ENCODE measurements at places on chromosomes 3 and 15.

- DNase-seq = no peak
Observed at GRCh38 chr3:190694335-190695001, 168.0 kb downstream of the GMNC start.

GRCh38 chr15:66985653-66986052 is 79.7 kb upstream of the SMAD3 start:
- DNase-seq = no peak

DNA sequence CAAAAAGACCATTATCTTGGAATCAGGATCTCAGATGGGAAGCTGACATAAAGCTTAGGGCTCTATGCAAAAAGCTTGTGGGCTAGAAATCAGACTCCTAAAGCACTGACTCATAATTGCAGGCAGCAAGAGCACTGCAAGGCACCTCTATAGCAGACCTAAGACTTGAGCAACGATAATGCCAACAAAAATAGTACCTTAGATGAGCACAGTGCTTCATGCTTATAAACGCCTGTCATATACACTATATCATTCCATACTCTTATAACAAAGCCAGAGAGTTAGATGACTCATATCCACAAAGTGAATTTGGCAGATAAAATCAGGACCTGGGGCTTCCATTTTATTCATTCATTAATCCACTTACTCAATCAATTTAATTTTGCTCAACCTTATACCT is 560.8 kb downstream of the MCTP2 start:
- no peak for DNase-seq

- peak; percentile 62 for DNase-seq
Observed at GRCh38 chr15:100338971-100339444, 2.8 kb downstream of the ADAMTS17 start.

- DNase-seq = peak; percentile 52
Observed at GRCh38 chr3:25033407-25034029, 394.5 kb upstream of the RARB start.

GRCh38 chr15:65862682-65863081 is 6.6 kb upstream of the RAB11A start:
- DNase-seq = peak; percentile 36

- no peak for DNase-seq
Observed at GRCh38 chr15:39125904-39126303, 455.0 kb upstream of the THBS1 start.

DNA sequence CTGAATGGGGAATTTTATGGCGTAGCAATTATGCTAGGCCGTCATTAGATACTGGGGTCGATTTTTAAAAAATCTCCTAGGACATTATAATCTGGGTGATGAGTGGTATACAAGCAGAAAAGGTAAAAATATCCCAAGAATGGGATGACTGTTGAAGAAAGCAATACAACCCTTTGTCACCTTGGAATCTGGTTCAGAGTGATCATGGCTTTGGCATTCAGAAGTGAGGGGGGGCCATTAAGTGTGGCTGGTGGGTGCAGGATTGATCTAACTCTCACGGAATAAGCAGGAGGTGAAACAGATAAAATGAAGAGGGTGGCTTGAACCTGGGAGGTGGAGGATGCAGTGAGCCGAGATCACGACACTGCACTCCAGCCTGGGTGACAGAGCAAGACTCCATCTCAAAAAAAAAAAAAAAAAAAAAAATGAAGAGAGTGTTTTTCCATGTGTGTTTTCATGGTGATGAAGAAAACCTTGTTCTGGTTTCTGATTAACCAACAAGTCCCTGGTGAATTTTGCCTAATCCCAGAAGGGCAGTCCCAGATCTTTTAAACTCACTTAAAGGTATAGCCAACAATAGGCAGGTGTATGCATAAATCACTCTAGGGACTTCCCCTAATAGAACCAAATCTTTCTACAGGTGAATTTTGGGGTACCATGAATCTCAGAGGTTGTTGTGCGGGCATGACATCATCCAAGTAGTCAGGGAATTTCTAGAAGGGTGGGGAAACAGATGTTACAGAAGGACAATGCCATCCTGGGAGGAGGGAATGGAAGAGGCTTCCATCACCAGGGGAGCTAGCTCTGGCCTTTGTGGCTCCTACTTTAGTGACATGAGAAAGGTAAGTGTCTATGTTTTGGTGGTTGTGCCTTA is 3.1 kb upstream of the RAD54L2 start:
- DNase-seq = no peak

DNA sequence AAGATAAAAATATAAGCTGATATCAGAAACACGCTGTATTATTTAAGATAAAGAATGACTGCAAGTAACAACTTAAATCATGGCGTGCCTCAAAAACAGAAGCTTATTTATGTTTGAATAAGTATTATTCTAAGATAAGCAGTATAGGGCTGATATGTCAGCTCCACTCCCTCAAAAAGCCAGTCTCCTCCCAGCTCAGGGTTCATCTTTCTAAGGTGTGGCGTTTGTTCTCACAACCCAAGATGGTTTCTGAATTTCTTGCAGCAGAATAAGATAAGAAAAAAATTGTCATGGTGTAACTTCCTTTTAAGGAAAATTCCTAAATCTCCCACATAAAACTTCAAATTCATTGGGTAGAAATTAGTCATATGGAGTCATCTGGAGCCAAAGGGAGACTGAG is 166.1 kb upstream of the POU1F1 start:
- DNase-seq = no peak

GRCh38 chr3:127000761-127001160 is 17.8 kb downstream of the PLXNA1 start:
- no peak for DNase-seq

GRCh38 chr3:53495520-53496391 is 1.3 kb downstream of the CACNA1D start:
- DNase-seq = peak; percentile 24

GRCh38 chr3:42149975-42150374 is 58.8 kb downstream of the TRAK1 start:
- DNase-seq = no peak

DNA sequence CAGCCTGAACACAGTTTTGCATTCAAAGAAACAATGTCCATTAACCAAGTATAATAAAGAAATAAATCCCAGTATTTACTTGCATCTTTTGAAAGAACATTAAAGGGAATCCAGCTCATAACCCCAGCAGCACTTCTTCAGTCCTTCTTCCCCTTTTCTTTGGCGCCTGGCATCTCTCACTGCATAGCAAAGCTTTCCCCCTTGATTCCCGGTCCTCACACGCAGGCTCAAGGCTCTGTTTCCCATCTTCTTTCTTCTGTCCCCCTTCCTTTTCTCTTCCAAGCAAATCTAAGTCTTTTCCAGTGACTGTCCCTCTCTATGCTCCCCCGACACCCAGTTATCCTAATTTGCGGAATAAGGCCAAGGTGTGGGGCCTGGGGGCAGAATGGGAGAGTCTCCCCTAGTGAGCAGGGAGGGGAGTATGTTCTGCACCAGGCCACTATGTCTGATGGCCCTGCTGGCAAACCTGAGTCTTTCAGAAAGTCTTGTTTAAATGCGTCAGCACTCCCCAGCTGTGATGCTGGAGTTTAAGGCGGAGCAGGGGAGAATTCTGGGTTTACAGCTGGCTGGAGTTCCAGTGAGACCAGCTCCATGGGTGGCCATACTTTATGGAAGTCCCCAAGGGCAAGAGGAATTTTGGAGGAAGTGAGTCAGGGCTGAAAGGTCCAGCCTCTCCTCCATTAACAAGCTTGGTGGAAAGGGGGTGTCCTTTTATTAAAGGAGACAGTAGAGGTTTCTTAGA is 42.1 kb downstream of the GOLGA6A start:
- peak; percentile 71 for DNase-seq

DNA sequence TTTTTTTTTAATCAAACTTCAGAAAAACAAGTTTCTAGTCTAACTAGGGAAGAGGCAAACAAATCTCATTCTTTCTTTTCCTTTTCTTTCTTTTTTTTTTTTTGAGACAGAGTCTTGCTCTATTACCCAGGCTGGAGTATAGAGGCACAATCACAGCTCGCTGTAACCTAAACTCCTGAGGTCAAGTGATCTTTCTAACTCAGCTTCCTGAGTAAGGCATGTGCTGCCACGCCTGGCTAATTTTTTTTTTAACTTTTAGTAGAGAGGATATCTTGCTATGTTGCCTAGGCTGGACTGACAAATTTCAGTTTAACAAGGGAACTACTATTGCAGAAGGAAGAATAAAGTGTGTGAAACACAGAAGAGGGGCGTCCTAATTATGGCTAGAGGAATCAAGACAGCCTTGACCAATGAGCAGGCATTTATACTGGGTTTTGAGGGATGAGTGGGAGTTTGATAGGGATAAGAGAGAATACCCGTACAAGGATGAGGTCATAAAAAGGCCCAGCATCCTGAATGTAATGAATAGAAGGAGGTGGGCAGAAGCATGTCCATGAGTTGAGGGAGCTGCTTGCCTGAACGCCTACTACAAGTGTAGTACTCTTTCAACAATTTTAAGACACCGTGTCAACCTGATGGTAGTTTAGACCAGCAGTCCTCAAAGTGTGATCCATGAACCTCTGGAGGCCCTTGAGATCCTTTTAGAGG is 6.7 kb upstream of the ZFAND6 start:
- DNase-seq = no peak

- no peak for DNase-seq
Observed at GRCh38 chr15:34701536-34701935, 53.3 kb downstream of the GJD2 start.

- DNase-seq = no peak
Observed at GRCh38 chr15:50993598-50993997, 85.1 kb downstream of the AP4E1 start.

DNA sequence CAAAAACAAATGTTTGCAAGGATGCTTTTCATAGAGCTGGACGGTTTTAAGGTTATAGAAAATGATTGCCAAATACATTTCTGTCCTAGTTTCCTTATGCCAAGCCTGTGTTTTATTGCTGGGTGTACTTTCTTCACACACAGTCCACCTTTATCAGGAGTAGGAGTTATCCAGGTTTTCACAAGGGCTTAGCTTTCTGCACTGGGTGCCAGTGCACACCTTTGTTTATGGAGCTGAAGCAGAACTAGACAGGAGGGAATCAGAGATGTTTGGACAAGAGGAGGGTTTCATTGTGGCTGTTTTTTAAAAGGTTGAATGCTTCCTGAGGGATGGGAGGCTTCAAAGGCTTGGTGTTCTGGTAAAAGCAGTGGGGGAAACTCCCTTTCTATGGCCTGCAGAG is 29.5 kb upstream of the FAM3D start:
- DNase-seq = no peak

GRCh38 chr3:10299175-10299574 is 6.4 kb upstream of the GHRL start:
- DNase-seq = no peak

DNA sequence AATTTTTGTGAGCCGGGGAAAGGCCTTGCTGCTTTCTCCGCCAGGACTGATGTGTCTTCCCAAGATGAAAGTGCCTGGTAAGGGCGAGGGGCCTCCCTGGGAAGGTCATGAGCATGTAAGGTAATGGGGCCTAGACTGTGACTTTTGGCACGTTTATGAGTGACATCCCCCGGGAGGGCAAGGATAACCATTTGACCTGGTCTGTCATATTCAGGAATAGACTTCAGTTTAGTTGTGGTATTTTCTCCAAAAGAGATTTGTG is 631 bp upstream of the CNBP start:
- DNase-seq = peak; percentile 43

DNA sequence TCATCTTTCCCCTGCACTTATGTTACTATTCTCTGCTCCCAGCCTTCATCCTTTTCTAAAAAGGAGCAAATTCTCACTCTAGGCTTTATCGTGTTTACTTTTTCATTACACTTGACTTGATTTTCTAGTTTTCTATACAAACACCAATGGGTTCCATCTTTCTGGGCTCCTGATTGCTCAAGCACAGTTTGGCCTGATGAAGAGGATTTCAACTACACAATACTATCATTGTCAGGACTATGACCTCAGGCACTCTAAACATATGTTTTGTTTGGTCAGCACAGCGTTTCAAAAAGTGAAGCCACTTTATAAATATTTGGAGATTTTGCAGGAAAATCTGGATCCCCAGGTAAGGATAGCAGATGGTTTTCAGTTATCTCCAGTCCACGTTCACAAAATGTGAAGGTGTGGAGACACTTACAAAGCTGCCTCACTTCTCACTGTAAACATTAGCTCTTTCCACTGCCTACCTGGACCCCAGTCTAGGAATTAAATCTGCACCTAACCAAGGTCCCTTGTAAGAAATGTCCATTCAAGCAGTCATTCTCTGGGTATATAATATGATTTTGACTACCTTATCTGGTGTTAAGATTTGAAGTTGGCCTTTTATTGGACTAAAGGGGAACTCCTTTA is 86.2 kb downstream of the TGFBR2 start:
- DNase-seq = no peak

DNA sequence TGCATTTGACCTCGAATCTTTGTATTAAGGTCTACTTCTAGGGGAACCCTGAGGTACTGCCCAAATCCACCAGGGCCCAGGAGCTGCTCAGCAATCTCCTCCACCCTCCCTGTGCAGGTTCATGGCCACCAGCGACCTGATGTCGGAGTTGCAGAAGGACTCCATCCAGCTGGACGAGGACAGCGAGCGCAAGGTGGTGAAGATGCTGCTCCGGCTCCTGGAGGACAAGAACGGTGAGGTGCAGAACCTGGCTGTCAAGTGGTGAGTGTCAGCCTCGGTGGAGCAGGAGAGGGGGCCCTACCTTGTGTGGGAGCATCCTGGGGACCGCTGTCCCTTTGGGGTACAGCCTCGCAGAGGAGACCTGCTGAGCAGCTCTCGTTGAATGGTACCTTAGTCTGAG is 6.9 kb downstream of the CAND2 start:
- no peak for DNase-seq

DNA sequence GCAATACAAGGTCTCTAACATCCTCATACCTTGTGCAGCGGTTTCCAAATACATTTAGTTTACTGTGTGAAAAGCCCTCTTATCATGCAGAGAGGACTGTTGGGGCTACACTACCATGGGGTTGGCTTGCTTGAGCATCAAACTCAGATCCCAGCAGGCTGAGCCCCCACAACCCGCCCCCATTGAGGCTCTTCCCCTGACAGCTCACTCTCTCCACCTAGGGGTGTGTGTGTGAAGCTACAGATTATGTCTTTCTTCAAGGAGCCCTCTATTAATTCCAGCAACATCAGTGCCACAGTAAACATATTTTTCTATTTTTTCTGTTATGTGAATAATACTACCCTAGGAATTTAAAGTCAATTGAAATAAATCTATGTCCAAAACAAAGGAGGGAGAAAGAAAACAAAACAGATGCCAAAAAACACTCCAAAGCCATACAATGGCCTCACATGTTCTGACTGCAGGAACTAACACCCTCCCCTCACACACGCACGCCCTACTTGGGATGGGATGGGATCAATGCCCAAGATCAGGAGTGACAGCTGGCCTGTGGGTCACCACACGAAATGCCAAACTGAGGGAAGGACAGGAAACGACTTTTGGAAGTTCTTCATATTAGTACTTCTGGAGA is 14.7 kb downstream of the TM4SF4 start:
- no peak for DNase-seq

GRCh38 chr15:42742149-42742548 is 5.2 kb upstream of the CDAN1 start:
- DNase-seq = no peak

DNA sequence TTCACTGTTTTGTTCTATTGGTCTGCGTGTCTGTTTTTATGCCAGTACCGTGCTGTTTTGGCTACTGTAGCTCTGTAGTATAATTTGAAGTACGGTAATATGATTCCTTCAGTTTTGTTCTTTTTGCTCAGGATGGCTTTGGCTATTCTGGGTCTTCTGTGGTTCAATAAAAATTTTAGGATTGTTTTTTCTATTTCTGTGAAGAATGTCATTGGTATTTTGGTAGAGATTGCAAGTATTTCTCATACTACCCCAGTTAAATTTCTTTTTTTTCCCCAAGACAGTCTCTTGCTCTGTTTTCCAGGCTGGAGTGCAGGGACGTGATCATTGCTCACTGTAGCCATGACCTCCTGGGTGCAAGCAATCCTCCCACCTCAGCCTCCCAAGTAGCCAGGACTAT is 53.4 kb downstream of the STARD9 start:
- no peak for DNase-seq

- DNase-seq = no peak
Observed at GRCh38 chr15:50854601-50855490, 53.6 kb upstream of the AP4E1 start.

All from left cardiac atrium (tissue), 4 donors.